ENCODE measurements at places on chromosomes 16 and 17. TPM values are rescaled to one million over a fixed set of nuclear protein-coding genes. Genes with fewer than 3 reads are reported as not detected.

Gene RRAD
- not detected for polyA plus RNA-seq

Gene DNAI2
- not detected for polyA plus RNA-seq

Gene STH
- not detected for polyA plus RNA-seq

Gene TMEM92
- not detected for polyA plus RNA-seq

Gene SAP30BP
- 119 TPM for polyA plus RNA-seq

Gene NTN1
- polyA plus RNA-seq, result not detected

Gene TBC1D3
- polyA plus RNA-seq, result not detected

Gene ATAD5
- 1.7 TPM for polyA plus RNA-seq

Gene CDRT15
- not detected for polyA plus RNA-seq

Gene KRTAP9-8
- polyA plus RNA-seq, result not detected

Gene PIK3R5
- 30.7 TPM for polyA plus RNA-seq

Gene PRM2
- polyA plus RNA-seq, result not detected

Gene GABARAPL2
- polyA plus RNA-seq, result 307 TPM

Gene SYNGR3
- polyA plus RNA-seq, result 4.9 TPM

Gene C17orf78
- not detected for polyA plus RNA-seq

Gene C16orf89
- not detected for polyA plus RNA-seq

Gene FOXL1
- polyA plus RNA-seq, result not detected

Gene EEF2K
- polyA plus RNA-seq, result 2.2 TPM

Gene SPIRE2
- polyA plus RNA-seq, result 0.19 TPM

Gene HASPIN
- polyA plus RNA-seq, result 0.34 TPM

Gene FBXO39
- not detected for polyA plus RNA-seq

Gene RNF222
- 0.08 TPM for polyA plus RNA-seq

Gene CPHXL2
- 0.18 TPM for polyA plus RNA-seq

Gene ZFPM1
- 0.15 TPM for polyA plus RNA-seq

Gene RHOT1
- polyA plus RNA-seq, result 17.0 TPM

Gene CSH2
- polyA plus RNA-seq, result not detected

Gene FGF11
- not detected for polyA plus RNA-seq

Gene ACTG1
- polyA plus RNA-seq, result 1,302 TPM

Gene RASD1
- polyA plus RNA-seq, result 0.73 TPM

Gene USP32
- polyA plus RNA-seq, result 6.5 TPM

Gene TP53TG3B
- not detected for polyA plus RNA-seq

Gene POLR2C
- polyA plus RNA-seq, result 28.3 TPM

Gene SMTNL2
- not detected for polyA plus RNA-seq

Gene CDH5
- not detected for polyA plus RNA-seq

Gene RAB40C
- 14.7 TPM for polyA plus RNA-seq

Gene TM4SF5
- polyA plus RNA-seq, result not detected

Gene TMEM238L
- polyA plus RNA-seq, result not detected

Gene KRTAP4-4
- not detected for polyA plus RNA-seq

Gene HES7
- not detected for polyA plus RNA-seq

Gene ANKFN1
- polyA plus RNA-seq, result not detected

Gene CTRB1
- not detected for polyA plus RNA-seq

Gene TBX6
- polyA plus RNA-seq, result not detected

Gene LLGL2
- 21.8 TPM for polyA plus RNA-seq

Gene TBC1D28
- not detected for polyA plus RNA-seq
